ENCODE measurements at places on chromosomes 4 and X.

DNA sequence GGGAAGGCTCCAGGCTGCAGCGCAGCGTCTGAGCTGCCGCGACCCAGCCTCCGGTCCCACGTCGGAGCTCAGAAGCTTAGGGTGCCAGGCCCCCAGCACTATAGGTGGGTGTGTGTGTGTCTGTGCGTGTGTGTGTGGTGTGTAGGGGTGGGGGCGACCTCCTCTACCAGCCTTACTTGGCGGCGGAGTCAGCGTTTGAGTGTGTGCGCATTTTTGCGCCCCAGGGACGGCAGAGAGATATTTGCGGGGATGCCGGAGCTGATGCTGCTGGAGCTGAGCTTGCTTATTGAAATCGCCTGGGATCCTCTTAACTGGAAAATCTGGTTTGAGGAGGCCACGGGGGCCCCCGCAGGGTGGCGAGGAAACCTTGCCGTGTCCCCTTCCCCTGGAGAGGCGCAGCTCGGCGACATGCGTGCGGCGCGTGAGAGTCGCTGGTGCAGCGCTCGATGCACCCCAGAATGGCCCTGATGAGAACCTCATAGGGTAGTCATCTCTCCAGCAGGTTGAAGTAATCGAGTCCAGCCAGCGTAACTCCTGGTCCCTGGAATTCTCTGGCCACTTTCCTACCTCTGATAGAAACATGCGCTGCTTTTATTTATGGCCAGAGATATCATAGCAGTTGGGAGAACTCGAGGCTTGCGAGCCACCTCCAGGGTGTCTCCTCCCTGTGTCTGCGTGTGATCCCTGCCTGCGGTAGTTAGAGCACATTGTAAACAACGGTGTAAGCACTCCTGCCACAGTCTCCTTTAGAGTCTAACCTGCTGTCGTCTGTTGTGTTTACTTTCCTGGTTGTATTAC lies 2.7 kb downstream of the ADGRL3 start:
- peak; percentile 23 for DNase-seq

- no peak for DNase-seq
These were observed 7.3 kb downstream of the PLP1 start for GRCh38 chrX:103783971-103784370.

DNA sequence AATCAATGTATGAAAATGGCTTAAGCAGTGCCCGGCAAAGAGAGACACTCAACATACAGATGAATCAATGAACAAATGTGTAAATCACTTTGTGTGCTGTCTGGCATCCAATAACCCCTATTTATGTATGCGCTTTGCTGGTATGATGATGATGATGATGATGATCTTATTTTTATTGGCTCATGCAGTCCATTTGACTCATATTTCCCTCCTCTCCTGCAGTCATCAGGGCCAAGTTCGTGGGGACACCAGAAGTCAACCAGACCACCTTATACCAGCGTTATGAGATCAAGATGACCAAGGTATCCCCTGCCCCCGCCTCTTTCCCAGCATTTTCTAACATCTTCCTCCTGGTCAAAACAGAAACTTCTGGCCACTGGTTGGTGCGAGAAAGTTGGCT lies 2.5 kb downstream of the TIMP1 start:
- DNase-seq = no peak

GRCh38 chr4:48071191-48071590 lies 54.6 kb downstream of the NIPAL1 start:
- DNase-seq = no peak

Measured in Kasumi-1 (cell line).